Dermis microvascular lymphatic vessel endothelial cell (primary cell): ENCODE measurements at places on chromosomes 3 and 15. TPM values are rescaled to one million over a fixed set of nuclear protein-coding genes. Genes with fewer than 3 reads are reported as not detected.

DNA sequence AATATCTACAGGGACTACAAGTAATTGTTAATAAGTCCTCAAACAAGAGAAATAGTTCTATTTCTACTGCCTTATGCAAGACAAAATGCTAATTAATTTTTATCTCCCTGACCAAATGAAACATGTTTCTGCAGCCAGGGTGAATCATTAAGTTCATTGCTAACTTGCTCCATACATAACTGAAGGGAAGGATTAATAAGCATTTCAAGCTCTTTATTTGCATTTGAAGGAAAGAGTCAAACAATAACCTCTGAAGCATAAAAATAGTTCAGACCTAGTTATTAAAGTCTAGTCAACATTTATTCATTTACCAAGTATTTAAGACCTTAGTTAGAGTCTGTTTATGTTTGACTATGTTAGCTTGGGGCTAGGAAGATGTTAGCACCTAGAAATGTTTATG lies 120.0 kb downstream of the ATP1B3 start:
- DNase-seq, result no peak

GRCh38 chr15:40087991-40088928 lies 20.4 kb downstream of the BMF start:
- no peak for DNase-seq

BCL2A1 gene
- 0.13 TPM in 2 replicates for total RNA-seq

GRCh38 chr3:178084938-178085816 lies 451.1 kb upstream of the KCNMB2 start:
- peak; percentile 84 for DNase-seq

DNA sequence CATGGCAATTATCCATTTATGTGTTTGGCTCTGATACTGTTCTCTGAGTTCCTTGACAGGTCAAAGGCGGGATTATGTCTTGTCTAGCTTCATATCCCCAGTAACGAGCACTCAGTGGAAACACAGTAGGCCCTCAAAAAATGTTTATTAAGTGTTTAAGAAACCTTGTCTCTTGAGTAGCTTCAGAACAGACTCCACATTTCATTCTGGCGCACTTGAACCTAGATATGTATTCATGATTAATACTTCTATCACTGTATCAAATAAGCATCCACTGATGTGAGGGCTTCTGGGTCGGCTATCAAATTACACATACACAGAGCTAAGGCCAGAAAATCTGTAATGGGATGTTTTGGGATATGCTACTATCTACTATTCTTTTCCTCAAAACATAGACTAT lies 4.6 kb downstream of the CBLB start:
- no peak for DNase-seq

RYR3 gene
- not detected in 2 replicates for total RNA-seq

SNTN gene
- not detected in 2 replicates for total RNA-seq

- no peak for DNase-seq
These were observed 119.9 kb downstream of the FOXP1 start for GRCh38 chr3:71463617-71464016.

GRCh38 chr3:37463163-37463562 lies 288.8 kb upstream of the LRRFIP2 start:
- no peak for DNase-seq

GRCh38 chr3:132616780-132617179 lies 19.7 kb downstream of the ACKR4 start:
- DNase-seq, result no peak

DNA sequence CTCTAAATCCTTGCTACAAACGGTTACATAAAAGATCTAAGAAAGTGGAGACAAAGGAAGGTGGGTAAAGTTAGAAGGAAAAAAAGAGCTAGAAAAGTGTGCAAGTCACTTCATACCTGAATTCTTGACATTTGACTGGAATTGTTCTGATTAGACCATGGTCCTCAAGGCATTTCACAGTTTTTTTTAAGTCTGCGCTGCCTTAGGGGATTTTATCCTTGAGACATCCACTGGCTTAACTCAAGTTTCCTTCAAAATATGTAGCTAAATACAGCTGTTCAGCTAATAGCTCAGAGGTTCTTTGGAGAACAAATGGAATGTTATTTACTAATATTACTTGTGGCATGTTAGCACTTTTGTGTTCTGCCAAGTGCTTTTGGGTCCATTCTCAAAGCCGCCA lies 236.9 kb downstream of the TP63 start:
- no peak for DNase-seq

CHDH gene
- total RNA-seq, result 0.25 and 0.26 TPM in 2 replicates

GRCh38 chr3:156837115-156837514 lies 11.0 kb downstream of the LEKR1 start:
- no peak for DNase-seq
